Hypothalamus (tissue), 51 donors: ENCODE measurements at places on chromosomes 2 and 18.

DNA sequence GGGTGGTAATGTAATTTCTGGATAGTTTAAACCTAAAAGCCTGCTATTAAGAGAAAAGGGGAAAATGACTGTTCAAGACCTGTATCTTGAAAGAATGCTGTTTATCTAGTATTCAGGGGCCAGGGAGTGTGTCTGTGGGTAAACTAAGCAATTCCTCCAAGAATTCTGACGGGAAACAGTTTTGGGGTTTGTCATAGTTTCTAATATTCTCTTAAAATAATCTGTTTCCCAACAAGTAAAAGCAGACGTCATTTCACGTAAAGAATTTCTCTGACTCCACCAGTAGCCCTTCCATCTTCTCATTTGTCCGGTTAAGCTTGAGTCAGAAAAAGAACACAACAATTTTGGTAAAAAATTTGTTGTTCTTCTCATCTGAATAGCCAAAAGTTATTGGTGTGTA lies 232.1 kb upstream of the EPAS1 start:
- no peak for DNase-seq

DNA sequence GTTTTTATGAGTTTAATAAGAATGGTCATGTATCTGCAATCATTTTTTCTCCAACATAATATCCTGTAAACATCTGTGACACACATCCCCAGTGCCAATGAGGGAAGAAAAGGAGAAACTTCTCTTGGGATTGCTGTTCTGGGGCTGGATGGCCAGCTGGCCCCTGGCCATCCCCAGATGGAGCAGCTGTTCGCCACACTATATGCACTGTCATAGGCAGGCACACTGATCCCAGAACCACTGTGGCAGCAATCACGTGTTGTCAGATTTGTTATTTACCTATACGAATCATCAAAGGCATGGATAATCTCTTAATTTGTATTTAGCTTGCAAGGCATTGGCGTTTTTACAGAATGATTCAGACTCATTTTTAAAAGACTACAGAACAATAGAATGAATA lies 167.6 kb upstream of the ACAA2 start:
- DNase-seq: no peak

DNA sequence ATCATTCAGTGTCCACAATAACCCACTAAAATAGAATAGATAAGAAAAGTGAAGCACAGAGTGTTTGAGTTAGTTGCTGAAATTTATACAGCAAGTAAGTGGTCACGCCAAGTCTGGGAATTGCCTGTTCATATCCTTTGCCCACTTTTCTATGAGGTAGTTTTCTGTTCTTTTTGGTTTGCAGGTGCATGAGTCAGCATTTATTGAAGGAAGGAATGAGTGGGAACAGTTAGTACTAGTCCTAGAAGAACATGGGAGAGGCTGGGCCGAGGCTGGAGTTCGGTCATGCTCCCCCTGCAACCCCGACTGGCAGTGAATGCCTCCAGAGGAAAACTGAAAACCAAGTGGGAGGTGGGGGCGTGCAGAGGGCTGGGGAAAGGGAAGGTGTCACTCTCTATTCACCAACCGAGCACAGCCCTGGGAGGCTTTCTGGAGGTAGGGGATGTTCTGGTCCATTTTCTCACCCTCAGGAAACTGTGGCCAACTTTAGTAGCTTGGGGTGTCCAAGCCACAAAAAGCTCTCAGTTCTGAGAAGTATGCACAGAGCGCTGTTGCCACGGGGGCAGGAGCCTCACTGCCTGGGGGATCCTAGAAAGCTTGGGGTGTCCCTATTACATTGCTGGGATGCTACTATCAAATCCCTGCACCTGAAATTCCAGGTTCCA lies 41.4 kb downstream of the FOSL2 start:
- no peak for DNase-seq

- no peak for DNase-seq
Observed at GRCh38 chr2:185137700-185138099, 539.4 kb downstream of the ZNF804A start.

GRCh38 chr2:111994042-111994441 lies 61.0 kb upstream of the TMEM87B start:
- no peak for DNase-seq

DNA sequence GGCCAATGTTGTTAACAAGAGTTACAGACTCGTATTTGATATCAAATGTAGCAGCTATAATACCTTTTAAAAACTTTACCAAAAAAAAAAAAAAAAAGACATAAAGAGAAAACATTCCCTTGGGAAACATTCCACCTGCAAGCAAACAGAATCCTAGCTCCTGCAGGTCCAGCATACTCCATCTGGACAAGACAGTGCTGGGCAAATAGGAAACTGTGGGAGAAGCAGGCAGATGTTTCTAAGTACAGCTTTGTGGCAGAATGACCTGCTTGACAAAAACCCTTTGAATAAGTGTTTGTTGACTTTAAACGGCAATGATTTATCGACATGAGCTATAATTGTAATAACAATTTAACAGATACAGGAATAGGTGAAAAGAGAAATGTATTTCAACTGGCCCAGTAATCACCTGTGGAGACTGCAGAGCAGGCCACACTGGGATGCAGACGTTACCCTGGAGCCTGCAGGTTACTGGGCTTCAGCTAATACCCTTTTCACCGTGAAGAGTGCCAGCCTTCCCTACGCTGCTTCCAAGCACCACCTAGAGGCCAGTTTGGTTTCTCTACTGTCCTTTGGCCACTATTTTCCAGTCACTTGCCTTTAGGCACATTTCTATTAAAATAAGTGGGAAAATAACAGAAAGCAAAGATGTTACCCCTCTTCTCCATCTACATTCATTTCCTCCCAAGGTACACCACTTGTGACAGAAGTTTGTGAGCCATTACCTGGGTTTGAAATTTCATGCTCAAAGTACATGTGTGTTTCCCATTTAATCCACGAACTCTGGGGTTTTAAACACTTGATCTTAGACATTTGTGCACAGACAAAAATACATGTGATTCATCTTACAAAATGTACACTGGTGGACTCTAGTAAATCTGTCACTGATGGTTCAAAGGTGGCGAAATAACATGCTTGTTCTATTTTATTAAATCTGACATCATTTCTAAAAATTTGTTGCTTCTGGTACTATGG lies 96.9 kb upstream of the ZNF397 start:
- DNase-seq: no peak

DNA sequence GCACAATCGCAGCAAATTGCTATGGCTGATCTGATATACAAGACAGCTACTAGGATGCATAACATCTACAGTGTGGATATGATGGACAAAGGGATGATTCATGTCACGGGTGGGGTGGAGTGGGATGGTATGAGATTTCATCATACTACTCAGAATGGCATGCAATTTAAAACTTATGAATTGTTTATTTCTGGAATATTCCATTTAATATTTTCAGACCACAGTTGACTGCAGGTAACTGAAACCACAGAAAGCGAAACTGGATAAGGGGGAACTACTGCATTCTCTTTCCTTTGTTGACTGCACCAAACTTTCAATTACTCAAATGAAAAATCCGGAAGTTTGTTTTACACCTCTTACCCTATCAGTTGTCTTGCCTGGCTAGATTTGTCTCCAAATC lies 94.4 kb upstream of the NEUROD1 start:
- DNase-seq: no peak

- no peak for DNase-seq
Observed at GRCh38 chr2:40394597-40394996, 57.3 kb downstream of the SLC8A1 start.

DNA sequence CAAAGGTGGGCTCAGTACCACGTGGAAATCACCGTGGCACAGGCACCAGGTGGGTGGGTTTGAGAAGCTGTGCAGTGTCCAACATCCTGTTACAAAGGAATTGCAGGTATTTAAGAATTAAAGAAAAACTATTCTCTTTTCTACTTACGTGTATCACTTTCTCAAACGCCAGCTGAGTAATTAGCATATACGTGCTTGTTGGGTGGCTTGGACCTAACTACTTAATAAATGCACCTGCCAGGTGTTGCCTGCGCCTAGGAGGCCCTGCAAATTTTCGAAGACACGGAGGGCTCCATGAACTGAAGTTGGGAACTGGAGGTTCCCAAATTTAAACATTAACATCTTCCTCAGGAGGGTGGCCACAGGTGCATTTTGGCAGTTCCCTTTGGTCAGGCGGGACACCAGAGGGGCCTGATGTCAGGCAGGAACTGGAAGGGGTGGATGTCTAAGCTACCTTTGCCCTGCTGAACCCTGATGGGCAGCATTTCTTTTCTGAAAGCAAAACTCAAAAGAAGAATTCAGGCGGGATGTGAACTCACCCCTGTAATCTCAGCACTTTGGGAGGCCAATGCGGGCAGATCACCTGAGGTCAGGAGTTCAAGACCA lies 84.8 kb downstream of the HS6ST1 start:
- no peak for DNase-seq

DNA sequence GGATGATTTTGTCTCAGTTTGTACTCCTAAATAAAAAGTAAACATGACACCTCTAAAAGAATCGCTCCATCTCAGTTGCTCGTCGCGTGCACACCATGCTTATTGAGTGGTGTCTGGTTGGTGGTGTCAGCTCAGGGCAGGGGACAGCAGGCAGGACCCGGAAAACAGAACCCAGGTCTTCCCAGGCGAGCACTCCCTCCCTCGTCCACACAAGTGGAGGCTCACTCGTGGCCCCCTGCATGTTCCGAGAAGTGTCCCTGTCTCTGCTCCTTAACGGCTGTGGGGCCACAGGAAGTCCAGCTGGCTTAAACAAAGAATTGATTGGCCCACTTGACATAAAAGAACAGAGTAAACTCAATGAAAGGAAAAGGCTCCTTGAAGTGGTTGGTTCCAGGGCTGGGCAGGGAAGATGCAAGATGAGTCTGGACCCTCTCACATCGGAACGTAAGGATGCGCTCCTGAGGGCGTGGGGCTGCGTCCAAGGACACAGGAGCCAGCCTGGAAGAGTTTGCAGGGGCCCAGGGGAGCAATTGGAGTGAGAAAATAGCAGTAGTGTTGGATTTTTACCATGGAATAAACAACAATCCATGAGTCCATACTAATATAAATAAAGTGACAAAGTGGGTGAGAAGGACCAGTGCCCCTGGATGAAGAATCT lies 13.1 kb upstream of the CNDP1 start:
- no peak for DNase-seq

DNA sequence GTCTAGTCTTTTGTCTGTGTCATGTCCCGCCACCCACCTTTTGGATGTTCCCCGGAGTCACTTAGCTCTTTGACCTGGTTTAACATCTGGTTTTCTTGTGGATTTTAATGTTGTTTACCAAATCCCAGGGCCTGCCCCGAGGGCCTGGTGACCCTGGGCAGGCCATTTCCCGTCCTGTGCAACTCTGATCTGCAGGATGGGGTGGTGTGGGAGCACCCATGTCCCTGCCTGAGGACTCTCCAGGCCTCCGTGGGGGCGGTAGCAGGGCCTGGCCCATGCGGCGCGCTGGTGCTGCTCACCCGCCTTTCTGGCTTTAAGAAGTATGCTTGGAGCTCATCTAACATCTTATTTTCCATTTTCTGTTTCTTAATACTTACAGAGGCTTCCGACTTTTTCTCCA lies 10.7 kb downstream of the RAMP1 start:
- no peak for DNase-seq

GRCh38 chr18:59660786-59661743 lies 36.2 kb downstream of the CCBE1 start:
- no peak for DNase-seq

DNA sequence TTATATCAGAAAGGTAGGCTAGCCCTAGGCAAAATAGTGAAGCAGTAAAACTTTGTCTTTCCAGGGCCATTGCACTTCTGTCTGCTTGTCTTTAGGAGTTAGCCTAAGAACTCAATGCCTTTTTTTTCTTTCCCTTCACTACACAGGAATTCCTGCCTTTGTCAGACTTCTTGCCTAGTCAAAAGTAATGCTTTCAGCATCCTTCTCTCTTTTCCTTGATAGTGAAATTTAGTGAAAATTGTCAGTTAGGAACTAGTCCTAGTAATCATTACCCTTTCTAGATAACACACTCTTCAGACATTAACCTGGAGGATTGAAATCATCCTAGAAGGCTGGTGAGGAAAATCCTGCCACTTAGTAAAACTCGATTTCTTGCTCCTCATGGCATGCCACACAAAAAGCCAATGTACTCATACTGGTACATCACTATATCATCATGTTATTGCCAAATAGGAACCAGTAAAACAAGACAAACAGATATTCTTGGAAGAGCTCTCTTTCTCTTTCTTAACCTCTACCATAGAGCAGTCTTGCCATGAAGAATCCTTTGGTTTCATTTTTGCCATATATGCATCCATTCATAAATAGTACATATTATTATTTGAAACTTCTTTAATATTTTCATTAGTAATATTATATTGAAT lies 320.5 kb downstream of the CTNNA2 start:
- no peak for DNase-seq

DNA sequence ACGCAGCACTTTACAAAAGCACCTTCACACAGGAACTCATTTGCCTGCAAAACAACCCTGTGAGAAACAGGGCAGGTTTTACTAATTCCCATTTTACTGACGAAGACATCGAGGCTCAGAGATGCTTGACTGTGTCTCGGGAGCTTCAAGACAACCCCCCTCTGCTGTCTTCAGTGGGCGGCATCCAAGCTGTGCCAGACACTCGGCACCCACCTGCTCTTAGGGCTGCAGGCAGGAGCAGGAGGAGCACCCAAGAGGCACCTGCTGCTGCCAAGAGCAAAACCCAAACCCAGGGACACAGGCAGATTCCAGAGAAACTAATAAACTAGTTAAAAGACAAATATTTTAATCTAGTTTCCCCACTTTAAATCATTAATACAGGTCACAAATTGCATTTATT lies 67.9 kb downstream of the PPP4R1 start:
- DNase-seq: no peak

- DNase-seq: no peak
Observed at GRCh38 chr2:78034706-78035105, 512.5 kb upstream of the LRRTM4 start.

DNA sequence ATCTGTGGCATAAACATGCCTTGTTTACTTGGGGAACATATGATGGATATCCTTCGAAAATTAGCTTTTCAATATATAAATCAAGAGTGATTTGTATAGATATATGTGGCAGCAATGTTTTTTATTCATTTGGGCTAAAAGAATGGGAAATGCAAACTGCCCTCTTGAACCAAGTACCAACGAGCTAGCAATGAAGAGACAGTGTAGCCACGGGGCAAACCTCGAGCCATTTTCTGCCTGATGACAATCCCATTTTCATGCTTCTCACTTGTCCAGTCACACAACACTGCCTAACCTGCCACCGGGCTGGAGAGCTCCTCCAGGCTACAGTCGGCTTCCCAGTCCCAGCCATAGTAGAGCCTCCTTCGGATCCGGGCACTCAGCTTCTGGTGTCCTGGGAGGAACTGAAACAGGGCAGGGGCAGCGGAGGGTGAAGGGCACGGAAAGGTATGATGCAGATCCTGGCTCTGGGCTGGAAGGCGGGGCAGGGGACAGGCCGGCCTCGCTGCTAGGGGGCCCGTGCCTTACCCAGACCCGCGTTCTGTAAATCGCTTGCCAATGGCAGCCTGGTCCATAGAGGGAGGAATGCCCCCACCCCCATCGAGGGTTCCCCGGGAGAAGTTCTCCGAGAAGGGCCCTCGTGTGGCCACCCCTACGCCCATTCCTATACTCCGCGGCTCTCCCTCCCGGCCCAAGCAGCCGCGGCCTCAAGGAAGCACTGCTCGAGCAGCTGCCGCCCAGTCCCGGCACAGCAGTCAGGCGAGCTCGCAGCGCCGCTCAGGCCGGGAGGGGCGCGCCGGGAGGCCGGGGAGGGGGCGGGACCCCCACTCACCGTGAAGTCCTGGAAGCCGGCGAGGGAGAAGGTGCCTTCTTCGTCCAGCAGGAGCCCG lies 552 bp downstream of the CNPPD1 start:
- peak; percentile 56 for DNase-seq
